ENCODE measurements at places on chromosomes 7 and 10.

DNA sequence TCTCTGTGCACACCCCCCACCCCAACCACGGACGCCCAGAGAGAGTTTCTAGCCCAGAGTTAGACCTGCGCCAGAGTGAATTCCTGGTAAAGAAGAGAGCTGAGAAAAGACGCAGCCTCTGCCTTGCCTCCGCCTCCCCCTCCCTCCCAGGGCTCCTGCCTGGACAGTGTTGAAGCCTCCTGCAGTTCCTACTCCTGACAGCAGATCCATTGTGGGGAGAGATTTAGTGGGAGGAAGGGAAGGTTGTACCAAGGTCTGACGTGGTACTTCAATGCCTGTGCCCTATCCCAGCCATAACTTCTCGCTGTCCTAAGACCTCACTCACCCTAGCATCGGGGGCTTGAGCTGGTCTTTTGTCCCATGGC is 952 bp downstream of the SRRM3 start:
- DNase-seq = no peak

- peak; percentile 11 for DNase-seq
Observed at GRCh38 chr10:110273474-110273873, 31.2 kb downstream of the SMNDC1 start.

- peak; percentile 78 for DNase-seq
Observed at GRCh38 chr7:25093268-25093826, 31.7 kb downstream of the CYCS start.

DNA sequence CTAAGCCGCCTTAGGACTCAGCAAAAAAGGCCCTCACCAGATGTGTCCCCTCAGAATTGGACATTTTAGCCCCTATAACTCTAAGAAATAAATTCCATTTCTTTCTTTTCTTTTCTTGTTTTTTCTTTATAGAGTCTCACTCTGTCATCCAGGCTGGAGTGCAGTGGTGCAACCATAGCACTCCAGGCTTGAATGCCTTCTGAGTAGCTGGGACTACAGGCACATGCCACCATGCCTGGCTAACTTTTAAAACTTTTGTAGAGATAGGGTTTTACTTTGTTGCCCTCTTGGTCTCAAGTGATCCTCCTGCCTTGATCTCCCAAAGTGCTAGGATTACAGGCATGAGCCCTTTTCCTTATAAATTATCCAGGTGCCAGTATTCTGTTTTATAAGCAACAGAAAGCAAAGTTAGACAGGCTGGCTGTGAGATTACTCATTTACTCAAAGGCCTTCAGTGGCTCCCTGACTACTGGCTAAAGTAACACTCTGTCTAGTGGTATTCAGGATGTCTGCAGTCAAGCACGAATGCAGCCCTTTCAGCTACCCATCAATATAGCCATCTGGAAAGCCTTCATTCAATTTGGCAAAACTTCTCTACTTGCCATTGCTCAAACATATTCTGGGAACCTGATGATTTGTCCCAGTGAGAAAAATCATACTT is 128.6 kb downstream of the ICA1 start:
- no peak for DNase-seq

DNA sequence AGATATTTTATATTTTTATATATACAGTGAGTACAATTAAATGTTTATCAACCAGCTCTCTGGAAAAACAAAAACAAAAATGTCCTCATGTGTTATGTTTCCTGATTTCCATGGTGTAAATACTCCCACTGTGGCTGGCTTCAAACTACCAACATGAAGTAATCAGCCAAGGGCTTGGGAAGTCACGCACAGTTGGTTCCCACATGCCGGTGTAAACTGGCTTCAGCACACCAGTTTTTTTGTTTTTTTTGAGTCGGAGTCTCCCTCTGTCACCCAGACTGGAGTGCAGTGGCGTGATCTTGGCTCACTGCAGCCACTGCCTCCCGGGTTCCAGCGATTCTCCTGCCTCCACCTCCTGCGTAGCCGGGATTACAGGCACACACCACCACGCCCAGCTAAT is 11.8 kb downstream of the OSBPL3 start:
- no peak for DNase-seq

GRCh38 chr7:44196450-44196872 is 4.3 kb upstream of the YKT6 start:
- DNase-seq = no peak

DNA sequence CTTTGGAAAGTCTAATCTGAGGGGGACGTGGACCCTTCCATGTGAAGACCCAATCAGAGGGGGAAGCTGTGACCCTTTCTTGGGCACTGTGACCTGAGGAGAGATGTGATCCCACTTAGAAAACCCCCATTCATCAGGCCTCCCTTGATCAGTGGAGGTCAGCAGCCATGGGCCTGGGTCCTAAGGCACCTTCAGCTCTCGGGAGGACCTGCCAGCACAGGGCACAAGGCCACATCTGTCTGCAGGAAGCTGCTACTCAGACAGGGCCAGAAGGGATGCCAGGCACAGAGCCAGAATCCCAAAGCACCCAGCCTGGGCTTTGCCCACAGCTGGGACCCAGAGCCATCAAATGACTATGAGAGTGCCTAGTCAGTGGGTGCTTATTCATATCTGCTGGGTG is 14.7 kb upstream of the RABGEF1 start:
- DNase-seq = no peak

DNA sequence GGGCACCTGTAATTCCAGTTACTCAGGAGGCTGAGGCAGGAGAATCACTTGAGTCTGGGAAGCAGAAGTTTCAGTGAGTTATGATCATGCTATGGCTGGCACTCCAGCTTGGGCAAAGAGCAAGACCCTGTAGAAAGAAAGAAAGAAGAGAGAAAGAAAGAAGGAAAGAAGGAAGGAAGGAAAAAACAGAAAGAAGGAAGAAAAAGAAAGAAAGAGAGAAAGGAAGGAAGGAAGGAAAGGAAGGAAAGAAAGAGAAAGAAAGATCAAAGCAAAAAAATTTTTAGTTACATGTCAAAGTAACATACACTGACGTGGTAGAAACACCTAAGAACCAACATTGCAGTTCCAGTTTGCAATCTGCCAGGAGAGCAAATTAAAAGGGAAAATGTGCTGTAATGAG is 73.8 kb upstream of the JCAD start:
- no peak for DNase-seq

DNA sequence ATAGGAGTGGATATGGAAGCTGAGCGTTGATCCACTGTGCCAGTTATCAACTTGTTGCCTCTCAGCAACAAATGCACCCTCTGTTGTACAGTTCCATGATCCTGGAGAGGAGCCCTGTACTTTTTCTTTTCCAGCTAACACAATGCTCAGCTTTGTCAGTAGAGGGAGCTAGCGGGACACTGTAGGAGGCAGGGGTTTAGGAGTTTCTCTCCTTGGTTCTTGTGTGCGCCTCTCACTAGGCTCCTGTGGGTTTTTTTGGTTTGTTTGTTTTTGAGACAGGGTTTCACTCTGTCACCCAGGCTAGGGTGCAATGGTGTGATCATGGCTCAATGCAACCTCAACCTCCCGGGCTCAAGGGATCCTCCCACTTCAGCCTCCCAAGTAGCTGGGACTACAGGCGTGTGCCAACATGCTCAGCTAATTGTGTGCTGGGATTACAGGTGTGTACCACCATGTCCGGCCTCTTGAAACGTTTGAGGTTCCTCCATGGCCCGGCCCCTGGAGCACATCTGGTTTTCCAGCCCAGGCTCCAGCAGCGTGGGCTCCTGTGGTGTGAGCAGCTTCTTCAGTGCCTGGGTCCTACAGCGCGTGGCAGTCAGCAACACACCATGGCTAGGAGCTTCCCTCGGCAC is 12.0 kb upstream of the MARVELD1 start:
- DNase-seq = peak; percentile 17

- DNase-seq = no peak
Observed at GRCh38 chr10:59303018-59303417, 59.3 kb downstream of the FAM13C start.

GRCh38 chr7:119348491-119348890 is 924.5 kb upstream of the KCND2 start:
- DNase-seq = no peak

DNA sequence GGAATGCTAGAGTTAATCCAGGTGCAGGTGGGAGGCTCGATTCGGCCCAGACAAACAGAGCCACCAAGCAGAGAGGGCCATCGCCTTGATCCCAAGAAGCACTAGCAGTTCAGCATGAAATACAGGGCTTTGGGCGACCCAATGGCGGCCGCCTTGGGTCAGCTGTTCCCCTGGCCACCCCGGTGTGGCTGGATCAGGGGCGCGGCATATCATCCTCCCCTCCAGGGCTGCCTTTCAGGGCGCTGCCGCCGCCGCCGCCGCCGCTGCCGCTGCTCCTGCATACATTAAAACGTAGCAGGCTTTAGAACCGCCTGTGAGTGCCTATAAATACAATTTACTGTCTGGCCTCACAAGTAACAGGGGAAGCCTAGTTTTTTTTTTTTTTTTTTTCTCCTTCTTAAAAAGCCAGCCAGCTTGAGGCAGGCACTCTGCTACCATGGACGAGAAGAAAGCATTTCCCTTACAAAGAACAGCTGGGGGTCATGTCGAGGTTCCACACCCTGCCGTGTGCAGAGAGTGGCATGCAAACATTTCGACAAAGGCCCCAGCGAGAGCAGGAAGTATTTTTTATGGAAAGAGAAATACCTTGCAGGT is 57.7 kb upstream of the EFCAB10 start:
- no peak for DNase-seq

DNA sequence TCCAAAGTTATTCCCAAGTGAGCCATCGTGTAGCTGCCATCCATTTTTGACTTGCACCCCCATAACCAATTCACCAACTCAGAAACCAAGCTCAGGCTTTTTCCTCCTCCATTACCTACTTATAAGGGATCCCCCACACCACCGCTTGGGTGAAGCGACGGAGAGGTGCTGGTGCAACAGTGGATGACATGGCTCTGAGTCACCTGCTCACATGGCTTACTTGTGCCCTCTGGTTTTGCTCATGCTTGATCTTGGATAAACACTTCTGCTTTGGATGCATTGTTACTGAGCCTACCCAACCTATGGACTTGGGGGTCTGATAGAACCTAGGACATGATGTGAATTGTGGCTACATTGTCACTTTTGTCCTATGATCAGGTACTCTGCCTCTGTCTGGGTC is 12.0 kb upstream of the AKR1B1 start:
- no peak for DNase-seq

DNA sequence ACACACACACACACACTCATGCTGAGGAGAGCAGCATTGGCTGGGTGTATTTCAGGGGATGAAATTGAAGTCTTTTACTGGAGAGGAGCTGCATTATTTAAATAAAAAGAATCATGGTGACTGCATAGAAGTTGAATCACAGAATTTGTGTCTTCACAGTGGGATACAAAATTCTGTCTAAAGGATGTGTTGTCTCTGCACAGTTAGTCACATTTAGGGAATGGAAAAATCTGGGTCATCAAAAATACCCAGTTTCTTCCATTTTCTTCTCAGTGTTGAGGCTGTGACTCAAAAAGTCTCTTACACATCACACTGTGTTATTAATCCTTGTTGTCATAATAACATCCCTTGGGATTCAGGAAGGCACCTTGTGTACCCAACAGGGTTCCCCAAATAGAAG is 10.9 kb downstream of the PAPSS2 start:
- DNase-seq = no peak

DNA sequence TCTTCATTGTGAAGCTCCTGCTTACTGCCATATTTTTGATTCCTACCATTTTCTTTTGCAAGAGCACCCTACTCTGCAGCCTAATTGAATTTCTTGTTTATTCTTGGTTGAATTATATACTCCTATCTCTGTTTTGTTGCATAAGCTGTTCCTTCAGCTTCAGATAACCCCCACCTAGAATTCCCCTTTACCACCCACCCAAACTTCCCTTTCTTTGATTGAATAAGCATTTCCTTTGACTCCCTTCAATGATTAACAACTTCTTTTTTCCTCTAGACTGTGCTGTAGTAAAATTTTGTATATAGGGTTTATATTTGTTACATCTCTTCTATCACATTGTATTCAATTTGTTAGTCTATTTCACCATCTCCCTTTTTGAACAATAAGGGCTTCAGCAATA is 168.1 kb downstream of the GPR37 start:
- no peak for DNase-seq

GRCh38 chr10:69208761-69209160 is 11.4 kb upstream of the HKDC1 start:
- DNase-seq = no peak

GRCh38 chr7:381211-382042 is 91.5 kb downstream of the FOXL3 start:
- DNase-seq = peak; percentile 46

DNA sequence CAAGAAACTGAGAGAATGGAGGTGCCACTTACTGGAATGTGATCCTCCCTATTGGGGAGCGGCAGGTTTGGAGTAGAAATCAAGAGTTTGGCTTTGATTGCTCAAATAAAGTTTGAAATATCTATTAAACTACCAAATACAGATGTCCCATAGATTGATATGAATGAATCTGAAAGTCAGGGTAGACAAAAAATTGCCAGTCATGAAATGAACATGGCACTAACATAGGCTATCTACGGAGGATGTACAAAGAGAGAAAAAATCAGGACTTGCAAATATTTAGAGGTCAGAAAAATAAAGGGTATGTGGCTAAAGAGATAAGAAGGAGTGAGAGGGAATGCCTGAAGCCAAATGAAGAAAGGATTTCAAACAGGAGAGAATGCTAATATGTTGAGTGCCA is 119.9 kb downstream of the PCDH15 start:
- no peak for DNase-seq

DNA sequence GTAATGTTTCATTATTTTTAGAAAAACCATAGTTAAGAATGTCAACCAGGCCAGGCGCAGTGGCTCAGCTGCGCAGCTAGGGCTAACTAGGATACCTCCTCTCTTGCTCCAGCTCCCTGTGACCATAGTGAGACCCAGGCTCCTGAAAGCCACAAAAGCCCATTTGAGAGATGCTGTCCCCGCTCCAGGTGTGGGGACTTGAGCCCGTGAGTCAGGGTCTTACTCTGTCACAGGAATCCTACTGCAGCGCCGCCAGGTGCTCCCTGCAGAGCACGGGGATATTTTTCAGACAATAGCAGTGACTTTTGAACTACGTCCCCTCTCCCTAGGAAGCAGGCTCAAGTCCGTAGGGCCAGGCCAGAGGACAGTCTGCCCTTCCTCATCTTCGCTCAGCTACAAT is 75.6 kb upstream of the NRBF2 start:
- DNase-seq = no peak

- DNase-seq = no peak
Observed at GRCh38 chr7:20260223-20260622, 43.0 kb upstream of the MACC1 start.

DNA sequence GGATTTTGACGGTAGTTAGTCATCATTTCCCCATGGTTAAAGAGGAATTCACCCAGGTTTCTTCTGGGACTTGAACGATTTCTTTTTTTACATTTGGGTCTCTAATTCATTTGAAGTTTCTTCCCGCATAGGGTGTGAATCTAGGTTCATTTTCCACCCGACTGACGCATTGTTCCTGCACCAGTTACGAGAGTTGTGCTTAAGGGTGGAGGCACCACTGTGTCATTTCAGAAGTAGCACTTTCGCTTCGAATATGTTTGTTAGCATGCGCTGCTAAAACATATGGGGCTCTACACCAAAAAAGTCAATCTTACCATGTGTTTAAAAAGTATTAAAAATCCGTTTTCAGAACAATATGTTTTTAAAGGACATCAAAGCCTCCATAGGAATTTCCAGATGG is 140.3 kb downstream of the VIPR2 start:
- DNase-seq = no peak

- DNase-seq = no peak
Observed at GRCh38 chr7:21326241-21326640, 101.6 kb upstream of the SP4 start.

GRCh38 chr7:142800088-142800487 is 29.3 kb downstream of the PRSS2 start:
- no peak for DNase-seq

Data from stimulated activated CD4-positive, alpha-beta T cell treated with anti-CD3 and anti-CD28 coated beads, Interleukin-12 subunit alpha, Interleukin-12 subunit beta, amount 100 ng/mL, for 4 hours (primary cell).